ENCODE measurements at places on chromosomes 16 and 17.
A peak's percentile ranks its signal among the peaks of the same experiment; 100 is the strongest.

DNA sequence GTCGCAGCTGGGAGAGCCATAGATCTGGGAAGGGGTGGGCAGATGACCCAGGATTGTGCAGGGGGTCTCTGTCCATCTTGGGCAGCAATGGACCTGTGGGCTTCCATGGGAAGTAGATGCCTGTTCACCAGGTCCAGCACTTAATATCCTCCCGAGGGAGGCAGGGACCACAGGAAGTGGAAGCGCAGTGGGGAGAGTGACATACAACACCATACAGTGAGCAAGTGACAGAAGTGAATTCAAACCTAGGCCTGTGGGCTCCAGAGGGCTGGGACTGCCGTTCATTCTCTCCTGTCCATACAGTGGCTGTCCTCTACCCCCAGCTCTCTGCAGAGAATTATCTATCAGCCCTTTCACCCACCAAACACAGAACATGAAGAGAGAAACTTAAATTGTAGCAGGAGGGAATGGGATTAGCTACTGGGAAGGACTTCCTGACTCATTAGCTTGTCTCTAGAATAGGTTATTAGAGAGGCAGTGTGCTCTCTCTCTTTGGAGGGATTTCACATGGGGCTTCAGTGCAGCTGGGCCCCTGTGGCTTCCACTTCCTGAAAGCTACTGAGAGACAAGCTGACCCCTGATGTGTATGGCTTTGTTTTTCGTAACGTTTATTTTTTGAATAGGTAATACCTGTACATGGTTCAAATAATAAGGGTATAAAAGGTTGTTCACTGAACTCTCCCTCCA is 13.1 kb upstream of the SEZ6 start:
- DNase-seq = no peak

DNA sequence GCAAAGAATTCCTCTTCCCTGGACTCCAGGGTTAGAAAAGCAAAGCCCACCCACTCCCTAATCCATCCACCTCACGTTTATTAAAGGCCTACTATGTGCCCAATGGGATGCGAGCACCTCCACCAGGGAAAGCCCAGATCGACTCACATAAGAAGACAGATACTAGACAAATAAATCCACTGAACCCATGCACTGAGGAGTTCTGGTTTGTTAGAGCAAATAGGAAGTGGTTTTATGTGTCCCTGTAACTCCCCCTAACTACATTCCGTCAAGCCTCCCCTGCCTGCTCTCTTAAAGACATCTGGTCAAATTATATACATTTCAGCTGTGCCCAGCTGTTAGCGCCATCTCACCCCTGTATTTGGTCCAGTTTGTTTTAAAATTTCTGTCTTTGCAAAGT is 218.5 kb upstream of the RPL38 start:
- DNase-seq = no peak

DNA sequence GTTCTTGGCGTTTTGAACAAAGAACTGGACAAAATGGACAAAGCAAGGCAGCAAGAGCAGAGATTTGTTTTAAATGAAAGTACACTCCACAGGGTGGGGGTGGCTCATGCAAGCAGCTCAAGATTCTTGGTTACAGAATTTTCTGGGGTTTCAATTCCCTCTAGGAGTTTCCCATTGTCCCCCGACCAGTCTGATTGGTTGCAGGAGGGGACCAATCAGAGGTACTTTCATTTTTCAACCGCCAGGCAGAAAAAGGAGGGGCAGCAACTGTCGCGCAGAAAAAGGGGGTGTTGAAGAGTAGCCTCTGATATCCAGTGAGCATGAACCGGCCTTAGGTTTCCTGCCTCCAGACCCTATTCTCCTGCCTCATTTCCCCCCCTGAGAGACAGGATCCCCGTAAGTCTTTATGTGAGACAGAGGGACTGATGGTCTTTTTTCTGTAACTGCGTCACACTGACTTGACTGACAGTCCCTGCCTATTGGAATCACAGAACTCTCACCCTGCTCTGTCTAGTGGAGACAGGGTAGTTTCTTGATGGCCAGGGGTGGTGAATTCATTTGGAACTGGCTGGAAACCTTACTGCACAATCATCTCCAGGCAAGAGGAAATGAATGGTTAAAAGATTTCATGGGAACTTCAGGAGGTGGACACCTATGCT is 59.4 kb upstream of the ALOX12 start:
- DNase-seq = no peak

DNA sequence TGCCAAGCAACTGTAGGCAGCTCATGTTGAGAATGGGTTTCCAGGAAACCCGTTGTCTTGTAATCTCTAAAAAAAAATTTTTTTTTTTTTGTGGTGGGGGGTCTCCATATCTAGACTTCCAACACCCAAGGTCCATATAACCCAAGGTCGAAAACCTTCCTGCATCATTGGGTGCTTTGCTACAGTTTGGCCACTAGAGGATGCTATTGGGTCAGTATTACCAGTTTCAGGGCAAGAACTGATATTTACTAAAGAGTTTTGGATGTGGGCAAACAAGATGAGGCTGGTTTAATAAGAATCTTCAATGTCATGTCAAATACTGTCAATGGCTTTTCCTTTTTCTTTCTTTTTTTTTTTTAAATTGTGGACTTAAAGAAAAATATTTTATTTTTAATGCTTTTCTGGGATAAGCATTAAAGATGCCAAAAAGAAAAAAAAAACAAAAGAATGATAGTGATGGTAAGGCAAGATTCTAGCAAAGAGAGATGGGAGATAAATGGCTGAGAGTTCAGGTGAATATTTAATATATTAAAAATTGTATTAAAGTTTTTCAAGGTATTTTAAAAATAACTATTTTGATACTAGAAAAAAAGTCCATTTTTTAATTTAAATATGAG is 62.2 kb downstream of the DHRS7C start:
- no peak for DNase-seq

- no peak for DNase-seq
These were observed 4.3 kb upstream of the RHBDL3 start for GRCh38 chr17:32261417-32261736.

GRCh38 chr16:19882186-19882585 is 2.5 kb downstream of the GPRC5B start:
- DNase-seq = no peak

GRCh38 chr16:87897521-87898505 is 28.5 kb upstream of the SLC7A5 start:
- peak; percentile 54 for DNase-seq

DNA sequence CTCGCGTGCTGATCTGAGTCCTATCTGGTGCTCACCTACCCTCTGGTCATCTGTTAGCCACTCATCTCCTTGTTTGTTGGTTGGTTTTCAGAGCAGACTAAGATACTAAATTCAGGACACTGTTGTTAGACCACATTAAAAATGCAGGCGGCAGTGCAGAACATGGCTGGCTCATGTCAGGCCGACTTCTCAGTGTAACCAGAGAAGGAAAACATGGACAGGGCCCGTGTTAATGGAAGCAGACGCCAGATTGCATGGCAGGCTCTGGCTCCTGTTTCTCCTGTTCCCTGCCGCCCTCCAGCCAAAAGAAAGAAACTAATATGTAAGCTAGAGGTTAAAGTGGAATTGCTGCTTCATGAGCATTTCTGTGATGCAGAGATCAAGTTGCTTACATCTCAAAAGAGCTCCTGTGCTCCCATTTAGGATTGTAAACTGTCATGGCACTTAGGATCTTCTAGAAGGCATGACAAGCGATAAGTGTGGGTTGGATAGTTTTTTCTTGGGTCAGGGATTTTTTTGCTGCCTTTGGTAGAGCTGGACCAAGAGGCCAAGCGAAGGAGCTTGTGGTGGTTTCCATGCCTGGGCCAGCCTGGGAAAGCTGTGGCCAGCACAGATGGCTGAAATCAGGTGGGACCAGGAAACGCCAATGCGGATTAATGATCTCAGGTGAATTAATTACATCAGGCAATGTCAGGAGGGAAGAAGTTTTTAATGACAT is 56.1 kb downstream of the YPEL2 start:
- DNase-seq = no peak

- DNase-seq = no peak
These were observed 51.8 kb downstream of the RAI1 start for GRCh38 chr17:17732892-17733670.

DNA sequence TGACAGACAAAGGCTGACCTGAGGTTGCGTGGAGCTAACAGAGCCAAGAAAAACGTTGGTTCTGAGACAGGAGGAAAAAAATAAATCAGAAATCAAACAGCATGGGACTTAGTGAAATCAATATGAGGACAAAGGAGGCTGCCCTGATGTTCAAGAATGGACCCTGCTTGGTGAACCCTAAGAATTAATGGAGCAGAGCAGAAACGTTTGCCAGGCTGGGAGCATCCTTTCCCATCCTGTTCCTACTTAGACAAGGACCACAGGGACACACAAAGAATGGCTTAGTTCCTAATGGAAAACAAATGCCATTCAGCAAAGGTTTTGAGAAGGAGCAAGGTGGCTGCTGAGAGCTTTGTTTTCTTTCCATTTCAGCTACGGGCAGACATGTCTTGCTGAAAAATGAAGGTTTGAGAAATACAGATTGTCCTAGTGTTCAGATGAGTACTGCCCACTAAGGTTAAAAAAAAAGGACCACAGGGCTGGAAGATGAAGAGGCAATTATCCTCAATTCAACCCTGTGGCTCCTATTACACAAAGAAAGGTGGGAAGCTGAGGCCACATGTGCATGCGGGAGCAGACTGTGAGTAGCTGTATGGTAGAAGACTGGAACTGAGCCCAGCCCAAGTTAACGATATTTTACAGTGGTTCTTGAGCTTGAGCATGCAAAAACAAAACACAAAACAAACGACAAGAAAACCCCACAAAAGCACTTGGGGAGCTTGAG is 230.1 kb downstream of the SLC39A11 start:
- no peak for DNase-seq

DNA sequence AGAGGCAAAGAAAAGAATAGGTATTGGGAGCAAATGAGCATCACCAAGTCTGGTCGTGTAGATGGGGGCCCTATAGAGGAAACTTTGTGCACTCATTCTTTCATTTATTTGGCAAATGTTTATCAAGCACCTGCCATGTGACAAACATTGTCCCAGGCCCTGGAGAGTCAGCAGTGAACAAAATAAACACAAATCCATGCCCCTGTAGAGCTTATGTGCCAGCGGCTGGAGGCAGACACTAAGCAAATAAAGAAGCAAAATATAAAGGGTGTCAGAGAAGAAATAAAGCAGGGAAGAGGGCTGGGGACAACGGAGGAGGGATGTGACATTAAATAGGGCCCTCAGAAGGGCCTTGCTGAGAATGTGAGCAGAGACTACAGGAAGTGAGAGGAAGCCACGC is 45.5 kb downstream of the KATNIP start:
- no peak for DNase-seq

DNA sequence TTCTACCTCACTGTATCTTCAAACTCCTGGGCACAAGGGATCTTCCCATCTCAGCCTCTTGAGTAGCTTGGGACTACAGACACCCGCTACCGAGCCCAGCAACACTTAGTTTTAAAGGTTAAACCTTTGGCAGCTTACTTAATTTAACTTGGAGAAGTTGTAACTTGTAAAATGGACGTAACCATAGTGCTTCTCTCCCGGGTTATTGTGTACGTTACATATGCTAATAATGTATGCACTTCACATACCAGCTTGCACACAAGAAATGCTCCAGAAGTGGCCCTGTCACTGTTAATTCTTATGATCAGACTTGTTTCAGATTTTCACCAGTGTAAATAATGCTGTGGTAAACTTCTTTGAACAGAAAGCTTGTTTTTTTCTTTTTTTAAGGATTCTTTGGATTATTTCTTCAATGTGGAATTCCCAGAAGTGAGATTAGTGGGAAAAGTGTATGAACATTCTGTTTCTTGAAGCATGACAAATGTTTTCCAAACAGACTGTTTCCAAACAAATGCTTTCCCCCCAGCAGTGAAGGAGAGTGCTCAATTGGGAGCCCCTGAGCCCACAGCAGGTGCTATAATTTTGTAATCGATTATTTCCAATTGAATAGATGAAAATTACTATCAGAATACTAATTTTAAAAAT is 61.5 kb downstream of the EPN2 start:
- DNase-seq = no peak

DNA sequence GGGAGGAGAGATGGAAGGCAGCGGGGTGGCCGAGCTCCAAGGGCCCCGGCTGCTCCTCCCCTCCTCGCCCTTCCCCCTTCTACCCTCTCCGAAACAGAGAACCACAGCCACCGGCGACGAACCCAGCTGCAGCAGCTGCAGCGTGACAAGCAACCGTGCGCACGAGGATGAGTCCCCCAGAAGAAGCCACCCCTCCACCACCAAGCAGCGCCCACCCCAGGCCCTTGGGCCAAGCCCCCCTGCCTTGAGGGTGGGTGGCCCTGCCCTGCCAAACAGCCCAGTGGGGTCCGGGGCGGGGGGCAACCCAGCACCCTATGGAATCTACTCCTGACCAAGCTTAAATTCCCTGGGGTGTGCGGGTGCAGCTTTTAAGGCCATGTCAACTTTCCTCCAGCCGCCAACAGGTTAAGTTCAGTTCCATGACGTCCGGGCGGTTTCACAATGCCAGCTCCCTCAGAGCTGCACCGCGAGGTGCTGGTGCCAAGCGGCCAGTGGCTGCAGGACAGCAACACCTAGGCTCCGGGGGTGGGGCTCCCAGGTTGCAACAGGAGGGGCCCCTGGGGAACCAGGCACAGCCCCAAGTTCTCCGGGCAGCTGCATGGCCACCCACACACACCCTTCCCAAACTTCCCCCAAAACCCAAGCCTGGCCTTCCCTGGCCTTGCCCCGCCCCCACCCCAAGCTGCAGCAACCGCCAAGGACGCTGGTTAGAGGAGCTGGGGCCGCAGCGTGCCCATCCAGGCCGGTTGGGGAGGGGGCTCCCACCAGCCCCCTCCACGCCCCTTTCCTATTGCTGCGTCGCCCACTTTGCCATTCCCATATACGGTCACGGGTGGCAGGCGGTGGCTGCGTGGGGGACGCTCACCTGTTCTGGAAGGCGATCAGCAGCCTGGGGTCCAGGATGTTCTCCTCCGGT is 2.0 kb downstream of the CBX4 start:
- DNase-seq = no peak

GRCh38 chr16:79876332-79876730 is 275.8 kb upstream of the MAF start:
- DNase-seq = no peak

- no peak for DNase-seq
These were observed 48.4 kb downstream of the MPRIP start for GRCh38 chr17:17090642-17091103.

- DNase-seq = no peak
These were observed 6.5 kb upstream of the FDXR start for GRCh38 chr17:74879308-74879707.

GRCh38 chr17:59651346-59651745 is 31.7 kb downstream of the CLTC start:
- no peak for DNase-seq

DNA sequence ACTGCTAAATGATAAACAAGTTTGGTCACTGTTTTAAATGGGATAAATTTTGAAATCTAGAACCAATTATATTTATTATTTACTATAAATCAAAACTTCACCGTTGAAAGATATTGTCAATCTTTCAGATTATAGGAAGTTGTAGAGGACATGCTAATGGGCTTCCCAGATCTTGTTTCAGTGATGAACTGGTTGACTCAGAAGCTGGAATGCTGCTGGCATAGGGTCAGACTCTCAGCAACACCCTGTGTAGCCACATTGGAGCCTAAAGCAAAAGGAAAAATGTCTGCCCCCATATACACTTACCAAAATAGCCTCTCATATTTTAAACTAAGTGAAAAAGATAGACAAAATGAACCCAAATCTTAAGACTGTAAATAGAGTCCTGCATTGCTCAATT is 916.9 kb upstream of the SOX9 start:
- DNase-seq = no peak

Measured in activated CD4-positive, CD25-positive, alpha-beta regulatory T cell treated with anti-CD3 and anti-CD28 coated beads, Interleukin-2, amount 50 U/mL, for 72 hours (primary cell).